CD4-positive, CD25-positive, alpha-beta regulatory T cell (primary cell): ENCODE measurements at places on chromosomes 11 and 22. TPM values are rescaled to one million over a fixed set of nuclear protein-coding genes. Genes with fewer than 3 reads are reported as not detected.

Gene OR51E2
- total RNA-seq: not detected

DNA sequence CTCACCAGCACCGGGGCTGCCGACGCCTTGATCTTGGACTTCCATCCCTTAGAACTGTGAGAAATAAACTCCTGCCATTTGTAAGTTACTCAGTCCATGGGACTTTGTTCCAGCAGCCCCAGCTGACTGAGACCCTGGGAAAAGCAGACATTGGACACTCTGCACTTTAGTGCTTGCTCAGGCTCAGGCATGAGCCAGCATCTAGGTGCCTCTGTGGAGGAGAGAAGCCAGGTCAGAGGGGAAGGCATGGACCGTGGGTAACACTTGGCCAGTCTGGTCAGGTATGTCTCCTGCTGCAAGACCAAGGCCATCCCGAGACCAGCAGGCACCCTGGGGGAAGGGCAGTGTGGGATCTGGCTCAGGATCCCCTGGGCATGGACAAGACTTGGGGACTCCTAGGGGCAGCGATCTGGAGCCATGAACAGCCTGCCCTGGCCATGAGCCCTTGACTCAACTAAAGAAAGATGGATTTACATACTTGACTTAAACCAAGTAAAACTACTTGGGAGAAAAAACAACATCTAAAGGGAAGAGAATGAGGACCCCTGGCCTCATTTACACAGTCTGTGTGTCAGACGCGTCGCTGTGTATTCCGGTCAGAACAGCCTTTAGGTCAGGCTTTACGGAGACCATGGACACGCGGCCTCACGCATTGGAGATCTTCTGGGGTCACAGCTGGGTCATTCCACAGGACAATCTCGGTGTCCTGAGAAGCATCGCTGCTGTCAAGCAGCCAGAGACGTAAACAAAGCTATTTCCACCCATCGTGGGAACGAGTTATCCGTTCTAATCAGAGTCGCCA, 497.1 kb downstream of the BRD1 start:
- DNase-seq: no peak

Gene HMOX1
- not detected for total RNA-seq

- no peak for DNase-seq
Measured at GRCh38 chr11:115920092-115920461, 415.9 kb upstream of the CADM1 start.

DNA sequence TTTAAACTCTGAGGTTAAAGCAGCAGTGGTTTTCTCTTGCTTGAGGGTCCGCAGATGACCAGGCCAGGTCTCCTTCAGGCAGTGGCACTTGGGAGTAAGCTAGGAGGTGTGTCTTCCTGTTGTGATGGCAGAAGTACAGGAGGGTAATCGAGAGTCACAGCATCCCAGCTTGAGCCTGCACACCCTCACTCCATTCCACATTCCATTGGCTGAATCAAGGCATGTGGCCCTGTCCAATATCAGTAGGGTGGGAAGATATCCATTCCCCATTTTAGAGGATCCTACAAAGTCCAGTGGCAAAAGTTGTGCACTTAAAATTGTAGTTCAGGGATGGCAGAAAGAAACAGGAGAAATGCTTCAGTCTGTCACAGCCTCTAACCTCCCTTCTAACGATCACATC, 23.3 kb downstream of the OSBP2 start:
- no peak for DNase-seq

GRCh38 chr11:15920856-15921629, 435.3 kb downstream of the SOX6 start:
- no peak for DNase-seq

DNA sequence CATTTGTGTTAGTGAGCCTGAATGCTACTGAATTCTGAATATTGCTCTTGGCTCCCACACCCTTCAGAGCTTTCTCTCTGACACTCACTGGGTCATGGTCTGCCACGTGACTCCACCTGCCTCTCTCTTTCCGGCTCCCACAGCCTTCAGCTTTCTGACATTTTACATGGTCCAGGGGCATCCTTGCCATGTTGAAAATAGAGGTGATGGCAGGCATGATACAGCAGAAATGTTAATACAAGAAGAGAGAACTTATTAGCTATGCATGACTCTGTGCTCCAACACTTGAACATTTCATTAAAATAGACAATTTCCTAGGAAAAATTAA, 90.3 kb upstream of the CLDN5 start:
- DNase-seq: no peak
